NB4 (cell line): ENCODE measurements at places on chromosomes 16 and 17.

DNA sequence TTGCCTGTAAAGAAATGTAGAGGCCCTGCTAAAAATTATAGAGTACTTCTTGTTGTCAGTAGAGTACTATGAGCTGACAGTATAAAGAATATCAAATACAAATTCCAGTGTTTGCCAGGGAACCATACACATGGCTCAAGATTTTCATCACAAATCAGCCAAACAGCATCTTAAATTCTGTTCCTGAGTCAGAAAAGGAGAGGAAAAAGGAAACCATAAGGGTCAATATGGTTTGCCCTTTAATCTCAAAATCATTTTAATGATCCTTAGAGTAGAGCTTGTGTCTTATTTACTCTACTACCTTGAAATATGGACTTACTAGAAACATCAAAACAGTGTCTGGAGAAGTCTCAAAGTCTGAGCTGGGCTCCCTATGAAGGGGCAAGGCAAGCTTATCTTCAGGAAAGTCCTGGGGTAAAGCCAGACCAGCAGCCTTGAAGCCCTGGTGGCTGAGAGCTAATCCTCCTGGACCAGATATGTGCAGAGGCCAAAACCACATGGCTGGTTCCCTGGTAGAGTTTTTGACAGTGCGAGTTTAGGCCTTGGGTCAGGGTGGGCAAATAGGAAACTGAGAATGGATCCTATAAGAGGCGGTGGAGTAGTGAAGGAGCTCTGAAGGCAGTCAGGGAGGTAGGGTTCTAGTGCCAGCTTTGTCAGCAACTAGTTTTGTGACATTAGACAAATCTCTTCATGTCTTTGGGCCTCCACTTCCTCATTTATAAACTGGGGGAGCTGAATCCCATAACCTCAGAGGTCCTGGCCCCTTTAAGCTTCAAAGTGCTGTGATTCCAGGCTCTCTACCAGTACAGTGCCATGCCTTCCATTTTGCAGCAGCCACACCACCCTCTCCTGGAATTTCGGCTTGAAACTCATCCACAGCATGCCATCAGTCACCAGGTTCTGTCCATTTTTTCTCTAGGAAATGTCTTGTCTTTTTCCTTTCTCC is 38.9 kb downstream of the MRTFB start:
- DNase-seq = peak; percentile 4

DNA sequence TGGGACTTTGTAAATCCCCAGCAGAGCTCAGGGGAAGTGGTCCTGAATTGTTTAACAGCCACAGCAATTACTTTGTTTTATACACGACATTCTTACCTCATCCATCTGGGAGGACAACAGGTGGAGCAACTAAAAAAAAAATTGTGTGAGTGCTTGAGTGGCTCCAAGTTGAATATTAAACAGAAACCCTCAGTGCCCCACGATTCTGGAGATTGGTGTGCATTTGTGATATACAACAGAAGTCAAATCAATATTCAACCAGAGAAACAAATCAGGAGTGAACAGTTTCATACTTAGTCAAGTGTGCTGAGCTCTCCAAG is 204.8 kb downstream of the HAPSTR1 start:
- no peak for DNase-seq

DNA sequence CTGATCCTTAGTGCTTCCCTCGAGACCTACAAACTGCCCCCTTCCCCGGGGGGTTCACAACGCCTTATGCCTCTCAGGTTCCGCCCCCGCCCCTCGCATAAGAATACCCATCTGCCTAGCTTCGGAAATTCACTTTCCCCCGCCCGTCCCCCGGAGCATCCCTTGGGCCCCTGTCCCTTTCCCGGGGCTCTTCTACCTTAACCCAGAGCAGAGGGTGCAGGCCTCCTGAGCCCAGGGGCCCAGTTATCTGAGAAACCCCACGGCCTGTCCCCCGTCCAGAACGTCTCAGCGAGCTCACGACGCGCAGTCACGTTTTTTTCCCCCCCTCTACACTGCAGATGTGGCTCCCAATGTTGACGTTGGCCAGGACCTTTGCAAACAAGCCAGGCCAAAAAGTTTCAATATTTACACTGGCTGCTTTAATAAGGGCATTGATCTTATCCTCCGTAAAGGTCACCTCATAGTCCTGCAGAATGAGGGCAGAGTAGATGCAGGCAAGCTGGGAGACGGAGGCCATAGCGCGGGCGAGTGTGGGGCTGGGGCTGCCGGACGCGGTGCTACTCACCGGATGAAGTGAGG is 1.4 kb upstream of the NBR1 start:
- DNase-seq = peak; percentile 52

DNA sequence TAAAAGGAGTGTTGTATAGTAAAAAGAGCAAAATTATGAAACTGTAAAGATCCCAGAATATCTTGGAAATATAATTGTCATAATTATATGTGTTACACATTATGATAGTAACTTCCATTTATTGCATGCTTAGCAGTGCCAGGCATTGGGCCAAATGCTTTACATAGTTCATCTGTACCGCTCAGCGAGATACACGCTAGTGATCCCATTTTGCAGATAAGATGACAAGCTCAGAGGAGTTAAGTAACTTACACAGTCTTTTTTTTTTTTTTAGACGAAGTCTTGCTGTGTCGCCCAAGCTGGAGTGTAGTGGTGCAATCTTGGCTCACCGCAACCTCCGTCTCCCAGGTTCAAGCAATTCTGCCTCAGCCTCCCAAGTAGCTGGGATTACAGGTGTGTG is 6.8 kb upstream of the EZH1 start:
- no peak for DNase-seq

- DNase-seq = peak; percentile 54
Measured at GRCh38 chr17:45227101-45227925, 5.6 kb downstream of the FMNL1 start.

DNA sequence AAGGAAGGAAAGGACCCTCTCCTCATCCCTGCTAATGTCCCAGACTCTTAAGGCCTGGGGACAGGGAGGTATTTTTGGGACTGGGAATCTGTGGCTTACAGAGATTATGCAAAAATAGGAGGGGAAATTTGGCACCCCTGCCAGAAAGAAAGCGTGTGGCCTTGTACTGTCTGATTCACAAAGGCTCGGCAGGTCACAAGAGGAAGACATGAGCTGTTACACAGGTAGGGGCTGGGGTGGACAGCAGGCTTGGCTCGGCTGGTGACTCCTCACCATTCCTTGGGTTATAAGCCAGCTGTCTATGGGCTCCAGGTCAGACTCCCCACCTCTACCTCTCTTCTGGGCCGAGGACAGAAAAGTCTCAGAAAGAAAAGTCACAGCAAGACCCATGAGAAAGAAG is 20.7 kb upstream of the SREBF1 start:
- no peak for DNase-seq

DNA sequence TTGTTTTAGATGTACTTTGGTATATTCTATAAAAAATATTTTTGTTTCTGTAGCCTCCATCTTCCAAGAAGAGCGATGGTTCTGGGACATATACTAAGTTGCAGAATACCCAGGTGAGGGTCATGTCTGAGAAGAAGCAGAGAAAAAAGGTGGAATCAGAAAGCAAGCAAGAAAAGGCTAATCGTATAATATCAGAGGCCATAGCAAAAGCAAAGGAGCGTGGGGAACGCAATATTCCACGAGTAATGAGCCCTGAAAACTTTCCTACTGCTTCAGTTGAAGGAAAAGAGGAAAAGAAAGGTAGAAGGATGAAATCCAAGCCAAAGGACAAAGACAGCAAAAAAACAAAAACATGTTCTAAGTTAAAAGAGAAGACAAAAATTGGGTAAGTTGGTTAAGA is 154.6 kb downstream of the CHD9 start:
- DNase-seq = no peak

DNA sequence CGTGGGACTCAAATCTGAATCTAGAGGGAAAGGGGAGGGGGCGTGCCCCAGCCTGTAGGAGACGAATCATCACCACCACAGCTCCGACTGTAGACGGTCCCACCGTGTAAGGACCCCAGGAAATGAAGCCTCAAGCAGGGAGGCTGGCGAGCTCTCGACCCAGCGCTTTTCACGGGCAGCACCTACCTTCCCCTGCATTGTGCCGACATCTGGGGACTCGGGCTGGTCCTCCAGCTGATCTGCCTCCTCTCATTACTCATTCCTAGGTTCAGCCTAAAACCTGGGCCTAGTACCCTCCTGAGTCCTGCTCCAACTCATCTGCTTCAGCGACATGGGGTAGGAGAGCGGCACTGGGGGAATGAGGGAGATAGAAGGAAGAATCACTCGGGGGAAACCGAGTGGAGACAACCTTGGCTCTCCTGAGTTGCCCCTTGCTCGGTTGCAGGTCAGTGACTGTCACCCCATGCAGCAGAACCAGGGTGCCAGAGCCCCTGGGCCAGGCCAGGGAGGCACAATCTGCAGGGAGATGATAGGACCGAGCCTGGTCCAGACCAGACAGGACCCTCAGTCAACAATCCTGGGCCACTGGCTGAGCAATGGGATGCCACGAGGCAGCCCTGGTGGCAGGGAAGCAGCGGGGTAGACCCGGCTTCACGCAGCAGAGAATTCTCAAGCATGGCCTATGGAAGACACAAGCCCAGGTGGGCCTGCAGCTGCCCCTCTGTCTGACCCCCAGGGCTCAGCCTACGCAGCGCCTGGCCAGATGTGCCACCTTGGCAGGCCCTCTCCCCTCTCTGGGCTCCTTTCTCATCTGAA is 833 bp upstream of the BCAR1 start:
- no peak for DNase-seq

GRCh38 chr17:67500261-67500660 is 123.2 kb downstream of the PITPNC1 start:
- DNase-seq = no peak

GRCh38 chr17:80393241-80393890 is 21.6 kb upstream of the ENDOV start:
- DNase-seq = no peak

GRCh38 chr17:10447026-10447931 is 22.1 kb downstream of the MYH4 start:
- DNase-seq = peak; percentile 10

- DNase-seq = no peak
Measured at GRCh38 chr16:1712791-1713261, 6.8 kb downstream of the MAPK8IP3 start.

GRCh38 chr17:79794659-79795511 is 2.0 kb downstream of the CBX8 start:
- DNase-seq = no peak

DNA sequence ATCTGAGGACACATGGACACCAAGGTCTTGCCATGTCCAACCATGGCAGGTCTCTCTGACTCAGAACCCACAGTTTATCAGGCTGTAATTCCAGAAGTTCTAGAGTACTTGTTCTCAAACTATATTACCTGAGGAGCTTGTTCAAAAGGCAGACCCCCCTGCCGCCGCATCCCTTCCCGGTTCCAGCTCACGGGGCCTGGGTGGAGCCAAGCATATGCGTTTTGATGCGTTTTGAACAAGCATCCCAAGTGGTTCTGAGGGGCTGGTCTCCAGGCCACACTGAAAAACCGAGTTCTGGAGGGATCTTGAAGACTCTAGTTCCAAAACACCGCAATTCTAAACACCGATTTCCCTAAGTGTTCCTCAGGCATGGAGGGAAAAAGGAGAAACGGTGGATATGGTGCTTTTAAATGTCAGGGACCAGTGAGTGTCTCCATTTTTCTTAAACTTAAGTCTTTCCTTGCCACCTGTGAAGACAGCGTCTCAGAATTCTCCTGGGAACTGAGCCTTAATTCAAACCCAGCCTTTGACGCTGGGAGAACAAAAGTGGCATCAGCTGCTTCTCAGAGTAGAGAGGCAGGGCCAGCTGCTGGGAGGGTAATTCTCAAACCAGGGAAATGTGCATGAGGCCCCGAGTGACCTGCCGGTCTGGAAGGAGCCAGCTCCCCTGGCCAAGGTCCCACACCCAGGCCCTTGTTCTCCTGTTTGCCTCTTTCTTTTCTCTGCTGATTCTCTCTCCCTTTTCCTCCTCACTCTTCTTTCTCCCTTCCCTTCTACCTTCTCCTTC is 84.4 kb upstream of the PLCG2 start:
- DNase-seq = no peak

DNA sequence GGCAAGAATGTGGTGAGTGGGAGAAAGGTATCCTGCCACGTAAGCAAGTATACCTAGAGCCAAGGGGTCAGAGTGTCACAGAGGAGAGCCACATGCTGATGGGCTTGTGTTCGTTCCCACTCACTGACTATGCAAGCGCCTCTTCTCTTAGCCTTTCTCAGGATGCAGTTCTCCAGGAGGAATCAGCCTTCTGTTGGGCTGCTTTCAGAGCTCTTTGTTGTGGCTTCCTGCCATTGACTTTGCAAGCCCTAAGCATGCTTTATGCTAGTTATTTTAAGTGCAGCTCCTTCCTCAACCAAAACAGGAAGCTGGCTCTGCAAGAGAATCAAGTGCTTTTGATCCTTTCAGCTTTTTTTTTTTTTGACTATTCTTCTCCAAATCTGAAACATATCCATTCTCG is 66.6 kb downstream of the SIAH1 start:
- DNase-seq = peak; percentile 78

DNA sequence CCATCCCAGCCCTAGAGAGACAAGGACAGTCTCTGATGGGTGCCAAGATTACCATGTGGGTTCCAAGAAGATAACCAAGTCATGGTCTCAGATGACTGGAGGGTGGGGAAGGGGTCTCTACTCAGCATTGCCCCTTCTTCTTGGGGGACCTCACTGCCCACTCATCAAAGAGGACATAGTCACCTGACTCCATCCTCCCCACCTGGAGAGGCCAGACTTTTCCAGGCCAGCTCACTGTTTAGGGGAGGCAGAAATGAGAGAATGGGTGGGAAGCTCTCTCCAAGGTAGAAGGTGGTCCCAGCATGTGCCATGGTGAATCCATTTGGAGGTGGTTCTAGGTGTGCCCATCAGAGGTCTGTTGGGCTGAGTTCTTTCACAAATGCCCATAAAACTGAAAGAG is 20.7 kb upstream of the IL21R start:
- no peak for DNase-seq

DNA sequence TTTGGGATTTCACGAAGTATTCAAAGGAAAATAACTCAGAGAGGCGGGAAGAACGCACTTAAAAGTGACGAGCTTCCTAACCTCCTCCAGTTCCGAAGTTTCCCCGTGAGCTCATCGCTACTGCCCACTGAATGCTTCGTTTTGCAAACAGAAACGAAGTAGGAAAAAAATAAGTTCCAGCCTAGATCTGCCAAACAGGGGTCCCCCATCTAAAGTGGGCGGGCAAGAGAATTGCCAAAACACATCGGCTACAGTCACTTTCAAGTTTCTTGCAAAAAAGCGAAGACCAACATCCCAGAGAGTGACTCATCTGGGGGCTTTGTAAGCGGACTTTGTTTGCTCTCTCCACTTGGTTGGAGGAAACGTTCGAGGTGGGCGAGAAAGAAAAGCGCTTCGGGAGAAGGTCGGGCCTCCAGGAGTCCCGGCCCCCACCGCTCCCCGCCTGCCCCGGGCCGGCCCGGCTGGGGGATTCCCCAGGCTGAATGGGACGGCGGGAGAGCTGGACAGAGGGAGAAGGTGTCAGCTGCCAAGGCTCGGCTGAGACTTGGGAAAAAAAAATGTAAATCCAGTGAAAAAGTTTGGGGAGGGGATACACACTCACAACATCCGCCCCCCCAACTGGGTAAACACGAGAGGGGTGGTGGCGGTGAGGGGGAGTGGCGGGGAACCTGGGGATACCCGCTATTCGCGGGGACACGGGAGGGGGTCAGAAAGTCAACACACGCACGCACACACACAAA is 1.0 kb downstream of the VEZF1 start:
- peak; percentile 74 for DNase-seq
